ENCODE measurements at places on chromosomes 7 and 10.

- no peak for DNase-seq
Measured at GRCh38 chr7:7114575-7115291, 67.6 kb upstream of the C1GALT1 start.

DNA sequence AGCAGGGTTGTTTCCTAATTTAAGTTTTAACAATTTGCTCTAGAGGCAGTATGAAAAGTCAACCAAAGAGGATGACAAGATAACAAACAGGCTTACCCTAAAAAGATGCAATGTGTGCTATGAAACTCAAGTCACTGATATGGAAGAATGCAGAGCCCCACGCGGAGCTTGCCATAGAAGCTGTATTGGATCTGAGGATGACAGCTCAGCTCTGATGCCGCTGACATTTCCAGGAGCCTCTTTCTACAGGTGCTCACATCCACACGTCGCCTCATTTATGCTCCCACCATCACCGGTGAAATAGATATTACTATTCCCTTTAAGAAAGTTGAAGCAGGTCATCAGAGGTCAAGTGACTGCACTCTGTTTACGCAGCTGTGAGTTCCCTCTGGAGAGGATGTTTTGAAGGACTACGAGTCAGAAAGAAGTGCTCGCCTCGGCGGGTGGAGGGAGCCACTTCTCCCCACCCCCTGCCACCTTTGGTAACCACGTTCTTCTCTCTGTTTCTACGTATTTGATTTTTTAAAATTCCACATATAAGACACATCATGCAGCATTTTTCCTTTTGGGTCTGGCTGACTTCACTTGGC, 275.4 kb downstream of the GLRX3 start:
- no peak for DNase-seq

DNA sequence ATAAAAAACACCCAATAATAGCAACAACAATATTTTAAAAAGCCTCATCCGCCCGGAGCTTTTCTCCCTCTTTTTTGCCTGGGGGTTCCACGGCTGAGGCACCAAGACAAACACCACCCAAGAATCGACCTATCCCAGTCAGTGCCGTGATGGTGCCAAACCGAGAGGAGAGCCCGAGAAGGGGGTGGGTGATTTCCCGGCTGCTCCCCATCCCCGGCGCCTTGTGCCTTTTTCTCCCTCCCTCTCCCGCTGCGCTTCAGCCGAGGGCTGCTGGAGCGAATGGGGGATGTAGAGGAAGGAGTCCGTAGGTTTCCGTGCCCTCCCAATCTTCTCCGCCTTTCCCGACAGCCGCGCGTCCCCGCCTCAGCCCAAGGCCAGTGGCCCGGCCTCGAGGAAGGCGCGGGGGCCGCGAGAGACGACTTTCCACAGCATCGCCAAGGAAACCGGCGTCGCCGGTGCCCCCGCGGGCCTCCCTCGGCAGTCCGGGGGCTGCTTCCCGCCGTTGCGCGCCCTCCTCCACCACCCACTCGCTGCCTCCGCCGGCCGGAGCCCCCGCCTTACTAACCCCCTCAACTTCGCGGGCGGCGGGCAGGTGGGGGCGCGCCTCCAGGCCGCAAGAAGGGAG, 1.3 kb downstream of the EGR2 start:
- no peak for DNase-seq

- DNase-seq, result no peak
Measured at GRCh38 chr10:52597189-52597863, 175.3 kb downstream of the MBL2 start.

DNA sequence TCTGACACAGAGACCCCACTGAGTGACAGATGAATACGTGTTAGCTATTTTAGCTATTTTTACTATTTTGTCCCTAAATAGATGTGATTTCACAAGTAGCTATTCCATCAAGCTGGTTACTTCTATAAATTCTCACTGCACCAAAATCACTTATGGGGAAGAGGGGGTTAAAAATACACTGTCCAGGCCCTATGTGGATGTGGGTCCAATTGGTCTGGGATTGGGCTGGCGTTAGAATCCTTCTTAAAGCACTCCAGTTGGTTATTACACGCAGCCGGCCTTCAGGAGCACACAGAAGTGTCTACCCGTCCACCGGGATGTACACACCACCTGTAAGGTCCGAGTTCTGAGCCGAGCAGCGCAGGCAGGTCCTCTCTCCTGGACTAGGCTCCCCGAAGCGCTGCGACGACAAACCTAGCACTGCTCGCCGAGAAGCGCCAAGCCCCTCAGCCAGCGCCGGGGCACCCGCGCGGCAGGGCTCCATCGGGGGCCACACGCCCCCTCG, 222.3 kb upstream of the MKLN1 start:
- no peak for DNase-seq

DNA sequence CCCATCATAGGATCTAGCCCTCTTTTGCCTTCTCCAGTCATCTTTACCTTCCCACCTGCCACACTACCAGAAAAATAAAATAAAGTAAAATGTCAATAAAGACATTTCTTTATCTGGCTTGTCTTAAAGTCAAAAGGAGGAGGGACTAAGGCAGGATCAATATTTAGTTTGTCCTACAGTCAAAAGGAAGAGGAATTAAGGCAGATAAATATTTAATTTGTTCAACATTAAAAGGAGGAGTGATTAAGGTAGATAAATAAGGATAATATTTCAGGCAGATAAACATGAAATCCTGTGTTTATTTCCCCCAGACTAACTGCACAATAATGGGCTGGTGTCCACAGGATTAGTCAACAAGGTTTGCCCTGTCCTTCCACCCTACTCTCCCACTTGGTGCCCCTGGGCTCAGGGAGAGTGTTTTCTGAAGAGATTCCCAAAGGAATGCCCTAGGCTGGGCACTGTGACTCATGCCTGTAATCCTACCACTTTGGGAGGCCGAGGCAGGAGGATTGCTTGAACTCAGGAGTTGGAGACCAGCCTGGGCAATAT, 18.3 kb upstream of the MSMB start:
- no peak for DNase-seq

DNA sequence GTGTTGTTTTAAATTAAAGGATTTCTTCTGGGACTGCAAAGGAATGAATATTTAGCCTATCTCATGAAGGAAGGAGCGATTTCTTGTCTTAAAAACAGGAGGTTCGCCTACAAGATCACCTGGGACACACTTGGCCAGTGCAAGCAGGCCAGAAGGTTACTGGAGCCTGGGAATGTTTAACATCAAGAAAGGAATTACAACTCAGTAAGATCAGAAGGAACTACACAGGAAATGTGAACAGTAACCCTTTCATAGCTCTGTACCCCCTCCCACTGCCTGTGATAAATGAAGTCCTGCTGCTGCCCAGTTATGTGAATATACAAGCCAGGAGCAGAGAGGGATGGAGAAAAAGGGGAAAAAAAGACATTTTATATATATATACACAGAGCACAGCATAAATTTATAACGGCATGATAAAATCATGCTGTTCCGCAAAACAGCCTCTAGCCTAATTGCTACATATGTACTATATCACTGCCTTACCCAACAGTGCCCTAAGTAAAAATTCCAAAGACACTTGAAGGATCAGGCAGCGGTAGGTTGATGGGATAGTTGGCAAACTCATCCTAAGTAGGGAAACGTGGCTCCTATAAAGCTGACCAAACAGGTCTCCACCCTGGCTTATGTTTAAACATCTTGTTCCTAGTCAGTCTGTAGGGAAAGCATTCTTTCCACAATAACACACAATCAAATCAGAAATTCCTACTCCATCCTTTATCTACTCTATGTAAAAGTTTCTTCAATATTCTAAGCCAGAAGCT, 63.8 kb downstream of the ZNF438 start:
- no peak for DNase-seq

GRCh38 chr10:19977097-19977521, 160.9 kb downstream of the PLXDC2 start:
- DNase-seq, result no peak

- DNase-seq, result no peak
Measured at GRCh38 chr7:142459551-142459963, 201.7 kb upstream of the PRSS58 start.

- no peak for DNase-seq
Measured at GRCh38 chr7:5661942-5662341, 119.5 kb downstream of the RNF216 start.

- DNase-seq, result no peak
Measured at GRCh38 chr10:68192113-68192512, 39.8 kb downstream of the ATOH7 start.

- peak; percentile 5 for DNase-seq
Measured at GRCh38 chr10:60388709-60389301, 870 bp downstream of the ANK3 start.

- DNase-seq, result no peak
Measured at GRCh38 chr10:70566515-70567290, 35.8 kb downstream of the PRF1 start.

DNA sequence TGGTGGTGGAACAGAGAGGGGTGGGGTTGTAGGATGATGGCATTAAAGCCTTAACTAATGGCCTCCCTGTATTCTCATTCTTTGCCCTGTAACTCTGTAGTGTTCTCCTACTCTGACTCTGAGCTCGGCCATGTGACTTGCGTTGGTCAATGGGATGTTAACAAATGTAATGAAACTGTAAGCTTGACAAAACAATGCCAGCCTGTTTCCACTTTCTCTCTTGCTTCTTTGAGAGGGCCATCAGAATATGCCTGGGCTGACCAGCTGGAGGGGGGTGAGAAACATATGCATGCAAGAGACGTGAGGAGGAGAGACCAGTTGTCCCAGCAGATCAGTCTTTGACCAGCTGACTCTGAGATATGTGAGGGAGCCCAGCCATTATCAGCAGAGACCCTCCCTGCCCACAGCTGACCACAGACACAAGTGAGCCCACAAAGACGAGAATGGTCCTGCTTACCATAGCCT, 100.6 kb downstream of the ICA1 start:
- DNase-seq, result no peak

- DNase-seq, result no peak
Measured at GRCh38 chr7:14850039-14850438, 52.5 kb downstream of the DGKB start.

DNA sequence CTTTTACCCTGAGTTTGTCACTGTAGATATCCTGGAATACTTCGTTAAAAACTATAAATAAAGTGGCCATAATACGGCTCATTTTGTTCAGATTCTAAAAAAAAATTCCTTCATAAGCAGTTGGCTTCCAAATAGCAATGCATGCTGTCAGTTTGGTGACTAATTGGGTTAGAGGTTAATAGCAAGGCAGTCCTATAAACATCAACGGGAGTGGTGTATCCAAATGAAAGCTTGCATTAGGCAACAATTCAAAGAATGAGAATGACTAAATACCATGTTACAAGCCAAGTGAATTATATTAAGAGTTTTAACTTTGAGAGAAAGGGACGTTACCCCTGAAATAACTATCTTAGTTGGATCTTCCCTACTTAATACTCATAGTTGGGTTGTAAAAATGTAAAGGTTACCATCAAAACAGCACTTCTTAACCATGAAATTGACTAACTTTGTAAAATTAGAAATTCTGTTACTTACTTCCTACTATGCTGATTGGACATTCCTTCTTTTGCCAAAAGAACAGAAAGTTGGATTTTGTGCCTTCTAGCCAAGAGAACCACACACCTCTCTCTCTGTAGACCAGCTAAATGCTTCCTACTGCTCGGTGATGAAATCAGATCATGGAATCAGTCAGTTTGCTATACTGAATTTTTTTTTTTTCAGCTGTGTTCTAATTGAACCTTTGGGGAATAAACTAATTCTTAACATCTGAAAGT, 98.0 kb downstream of the KAT6B start:
- DNase-seq, result no peak

- no peak for DNase-seq
Measured at GRCh38 chr10:116771101-116771958, 29.0 kb upstream of the HSPA12A start.

DNA sequence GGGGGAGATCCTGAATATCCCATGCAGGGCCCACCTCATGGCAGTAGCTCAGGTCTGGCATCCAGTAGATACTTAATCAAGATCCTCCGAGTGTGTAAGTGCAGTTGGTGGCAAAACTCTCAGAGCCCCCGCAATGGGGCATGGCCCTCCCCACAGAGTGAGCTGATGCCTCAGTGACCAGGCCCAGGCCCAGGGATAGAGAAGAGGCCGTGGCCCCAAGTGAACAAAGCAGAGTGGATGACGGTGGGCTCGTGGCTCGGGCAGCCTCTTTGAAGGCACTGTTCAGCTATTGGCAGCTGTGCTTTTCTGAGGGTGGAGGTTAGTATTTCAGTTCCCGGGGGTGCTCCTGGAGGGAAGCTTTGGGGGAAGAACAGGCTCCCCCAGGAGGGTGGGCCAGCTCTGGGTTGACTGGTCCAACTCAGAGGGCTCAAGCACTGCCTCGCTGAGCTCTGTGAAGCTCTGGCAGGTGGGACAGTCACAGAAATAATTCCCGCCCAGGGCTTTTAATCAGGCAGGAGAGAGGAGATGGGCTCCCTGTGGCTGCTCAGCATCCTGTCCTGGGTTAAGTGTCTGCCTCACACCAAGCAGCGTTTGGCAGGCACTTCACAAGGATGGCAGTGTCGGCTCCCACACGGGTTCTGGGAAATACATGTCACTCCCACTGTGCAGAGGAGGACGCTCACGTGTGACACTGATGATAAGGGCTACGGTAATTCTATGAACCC, 583.6 kb downstream of the TCERG1L start:
- DNase-seq, result no peak

- DNase-seq, result no peak
Measured at GRCh38 chr7:155737590-155737989, 74.7 kb downstream of the SHH start.

DNA sequence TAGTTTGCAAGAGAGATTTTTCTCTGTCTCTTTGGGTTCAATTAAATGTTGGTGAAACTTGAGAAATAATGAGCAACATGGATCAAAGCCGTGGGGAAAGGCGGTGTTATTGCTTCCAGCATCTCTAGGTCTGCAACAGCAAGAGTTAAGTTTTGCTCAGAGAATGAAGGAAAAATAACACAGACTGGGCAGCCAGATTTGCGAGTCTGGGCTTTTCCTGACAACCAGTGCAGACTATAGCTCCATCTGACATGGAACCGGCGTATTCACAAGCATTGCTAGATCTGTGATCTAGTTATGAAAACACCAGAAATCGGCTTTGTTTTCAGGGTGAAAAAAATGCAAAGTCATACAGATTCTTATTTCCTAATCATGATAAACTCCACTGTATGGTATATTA, 110.4 kb downstream of the CAMK1D start:
- no peak for DNase-seq

GRCh38 chr7:116210345-116211005, at the start of gene TES:
Gene TES, plus strand, starts transcription at chr7:116210539. Its CDS starts 169 bp downstream, at chr7:116210708.
- DNase-seq, result peak; percentile 61

DNA sequence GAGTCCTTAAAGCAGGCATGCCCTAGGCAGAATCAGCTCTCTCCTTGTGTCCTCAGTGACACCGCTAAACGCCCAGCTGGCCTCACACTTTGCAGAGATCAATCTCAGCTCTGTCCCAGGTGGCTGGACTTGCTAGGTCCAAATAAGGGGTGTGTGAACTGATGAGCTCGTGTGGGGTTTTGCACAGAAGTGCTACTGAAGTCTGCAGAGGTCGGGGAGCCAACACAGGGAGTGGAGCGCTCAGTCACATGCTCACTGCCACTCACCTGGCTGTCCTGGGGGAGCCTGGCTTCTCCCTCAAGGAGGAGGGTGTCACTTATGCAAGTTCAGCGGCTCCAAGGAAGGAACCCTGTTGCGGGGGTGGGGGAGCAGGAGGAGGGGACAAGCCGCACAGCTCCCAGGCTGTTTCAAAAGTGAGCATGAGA, 2.0 kb downstream of the ELN start:
- no peak for DNase-seq

GRCh38 chr10:6986927-6987326, 406.9 kb upstream of the PRKCQ start:
- no peak for DNase-seq

GRCh38 chr7:116353647-116354046, 143.3 kb downstream of the TES start:
- DNase-seq, result no peak

All from stimulated activated CD4-positive, alpha-beta T cell treated with anti-CD3 and anti-CD28 coated beads, Interleukin-12 subunit alpha, Interleukin-12 subunit beta, amount 100 ng/mL, for 48 hours (primary cell).